ENCODE measurements at places on chromosomes 4 and X. TPM values are rescaled to one million over a fixed set of nuclear protein-coding genes. Genes with fewer than 3 reads are reported as not detected.

DNA sequence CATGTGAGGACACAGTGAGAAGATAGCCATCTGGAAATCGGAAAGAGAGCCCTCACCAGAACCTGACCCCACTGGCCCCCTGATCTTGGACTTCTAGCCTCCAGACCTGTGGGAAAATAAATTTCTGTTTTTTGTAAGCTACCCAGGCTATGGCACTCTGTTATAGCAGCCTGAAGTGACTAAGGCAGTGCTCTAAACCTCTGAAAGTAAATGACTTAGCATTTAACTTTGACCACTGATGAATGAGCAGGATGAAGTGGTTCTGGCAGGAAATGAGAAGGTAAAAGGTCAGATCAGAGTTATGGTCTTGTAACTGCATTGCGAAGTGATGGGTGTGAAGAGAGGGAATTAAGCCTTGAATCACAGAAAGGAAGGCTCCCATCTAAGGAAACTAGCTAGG is 17.0 kb downstream of the GPAT3 start:
- H3K4me3 ChIP-seq = no peak overlapping the region
- peak overlapping the region; percentile 36 for H3K27ac ChIP-seq
- H3K36me3 ChIP-seq = no peaks in the 10 kb centered on the region
- no peaks in the 10 kb centered on the region for H3K27me3 ChIP-seq

- H3K36me3 ChIP-seq = no peaks in the 10 kb centered on the region
- no peaks in the 10 kb centered on the region for H3K4me1 ChIP-seq
- no peak overlapping the region for H3K4me3 ChIP-seq
- no peaks in the 10 kb centered on the region for H3K27me3 ChIP-seq
- no peak for DNase-seq
These were observed 74.0 kb downstream of the CPZ start for GRCh38 chr4:8666581-8666980.

GRCh38 chr4:130814896-130815295 is 1718.9 kb downstream of the C4orf33 start:
- H3K27me3 ChIP-seq = no peaks in the 10 kb centered on the region
- no peaks in the 10 kb centered on the region for H3K4me1 ChIP-seq
- no peak for DNase-seq
- no peak overlapping the region for H3K27ac ChIP-seq
- H3K36me3 ChIP-seq = no peaks in the 10 kb centered on the region

GRCh38 chr4:152585023-152585441 is 49.1 kb upstream of the FBXW7 start:
- H3K27me3 ChIP-seq = no peaks in the 10 kb centered on the region
- peaks cover 3% of the 10 kb centered on the region for H3K4me1 ChIP-seq
- no peak overlapping the region for H3K4me3 ChIP-seq
- H3K27ac ChIP-seq = no peak overlapping the region
- DNase-seq = no peak
- H3K36me3 ChIP-seq = no peaks in the 10 kb centered on the region

The SCD5 gene
- 2.4 TPM for total RNA-seq

The USP26 gene
- total RNA-seq = not detected

Measured in gastrocnemius medialis (tissue), 4 donors.